Activated effector memory CD4-positive, alpha-beta T cell treated with Interleukin-2 at 50 U/mL for 16 hours (primary cell): ENCODE measurements at places on chromosomes 4 and X.

GRCh38 chrX:912677-913076 lies 282.1 kb downstream of the SHOX start:
- no peak for DNase-seq

- no peak for DNase-seq
Measured at GRCh38 chr4:71123951-71124350, 130.5 kb downstream of the DCK start.

GRCh38 chr4:23001478-23001877 lies 308.7 kb downstream of the GBA3 start:
- DNase-seq = no peak

- no peak for DNase-seq
Measured at GRCh38 chr4:165403637-165404036, 24.8 kb downstream of the CPE start.

- DNase-seq = no peak
Measured at GRCh38 chr4:54645830-54646229, 11.9 kb upstream of the KIT start.

- DNase-seq = no peak
Measured at GRCh38 chr4:16110661-16111290, 27.0 kb upstream of the PROM1 start.

GRCh38 chr4:133694416-133694815 lies 507.2 kb downstream of the PABPC4L start:
- DNase-seq = no peak

DNA sequence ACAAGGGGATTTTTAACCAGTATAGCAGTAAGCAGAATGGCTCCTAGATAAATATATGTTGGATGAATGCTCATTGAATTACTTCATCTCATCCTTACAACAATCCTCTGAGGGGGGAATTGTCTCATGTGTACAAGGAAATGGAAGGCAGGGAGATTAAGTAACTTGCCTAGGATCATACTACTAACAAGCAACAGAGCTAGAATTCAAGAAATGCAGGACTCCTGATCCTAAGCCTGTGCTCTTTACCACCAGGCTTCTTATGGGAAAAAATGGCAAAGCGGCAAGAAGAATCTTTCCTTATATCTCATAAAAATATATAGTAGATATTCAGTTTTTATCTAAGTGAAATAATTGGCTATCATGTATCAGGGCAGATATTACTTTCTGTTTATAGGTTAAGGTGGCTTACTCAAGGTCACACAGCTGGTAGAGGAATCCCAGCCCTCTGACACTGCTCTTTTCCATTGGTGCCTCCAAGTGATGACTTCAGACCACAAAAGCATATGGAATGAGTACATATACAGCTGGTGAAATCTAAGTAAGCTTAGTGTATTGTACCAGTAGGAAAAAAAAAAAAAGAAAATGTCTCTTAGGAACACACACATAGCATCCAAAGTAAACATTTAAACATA lies 2.1 kb downstream of the ABHD18 start:
- DNase-seq = no peak

DNA sequence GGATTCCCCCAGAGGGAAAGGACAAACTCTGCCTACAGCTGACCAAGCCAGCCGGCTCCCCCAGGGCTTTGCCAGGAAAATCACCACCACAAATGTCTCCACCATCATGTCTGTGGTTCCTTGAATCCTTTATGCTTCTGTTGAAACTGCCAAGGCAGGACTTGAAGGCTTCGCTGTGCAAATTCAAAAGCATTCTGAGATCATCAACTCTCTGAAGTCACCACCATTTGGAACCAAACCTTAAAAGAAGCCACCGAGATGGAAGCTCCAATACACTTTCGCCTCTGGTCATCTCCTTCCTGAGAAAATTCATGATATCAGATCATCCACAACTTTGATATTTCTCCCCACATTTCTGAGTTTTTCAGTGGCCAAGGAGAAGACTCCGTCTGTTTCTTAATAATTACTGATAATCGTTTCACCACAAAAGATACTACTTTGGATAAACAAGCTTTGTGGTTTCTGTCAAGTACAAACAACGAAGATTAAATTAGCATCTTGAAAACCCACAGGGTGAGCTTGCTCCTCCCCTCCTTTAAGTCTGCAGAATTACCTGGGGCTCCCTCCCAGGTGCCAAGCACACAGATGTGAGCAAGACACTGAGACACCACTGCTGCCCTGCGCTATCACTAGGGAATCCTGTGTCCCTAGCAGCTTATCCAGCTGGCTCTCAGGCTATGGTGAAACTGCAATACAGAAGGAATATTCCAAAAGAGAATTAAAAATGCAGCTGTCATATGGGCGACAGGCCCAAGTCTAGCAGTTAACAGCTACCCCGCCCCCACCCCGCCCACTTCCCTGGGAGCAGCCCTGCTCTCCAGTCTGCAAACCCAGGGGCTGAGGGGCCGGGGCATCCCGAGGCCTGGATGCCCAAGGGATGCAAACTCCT lies 125.0 kb upstream of the TBL1X start:
- DNase-seq = peak; percentile 27

GRCh38 chr4:113471146-113471860 lies 290.2 kb downstream of the CAMK2D start:
- DNase-seq = no peak

- no peak for DNase-seq
Measured at GRCh38 chr4:152394791-152395190, 141.1 kb downstream of the FBXW7 start.

DNA sequence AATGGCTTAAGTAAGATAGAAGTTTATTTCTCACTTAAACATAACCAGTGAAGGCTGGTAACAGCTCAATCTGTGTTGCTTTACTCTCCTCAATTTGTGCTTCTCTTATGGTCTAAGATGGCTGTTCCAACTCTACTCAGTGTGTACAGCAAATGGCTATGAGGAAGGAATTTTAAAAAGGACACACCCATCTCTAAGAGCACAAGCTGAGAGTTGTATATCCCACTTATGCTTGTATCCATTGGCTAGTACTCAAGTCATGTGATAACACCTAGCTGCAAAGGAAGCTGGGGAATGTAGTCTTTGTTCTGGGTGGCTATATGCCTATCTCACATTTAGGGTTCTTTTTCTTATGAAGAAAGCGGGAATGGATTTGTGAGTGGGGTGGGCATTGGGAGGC lies 63.3 kb downstream of the GPAT3 start:
- DNase-seq = no peak

GRCh38 chr4:40289366-40290188 lies 45.6 kb upstream of the CHRNA9 start:
- DNase-seq = no peak
